HTR-8/SVneo (cell line): ENCODE measurements at places on chromosomes 5 and 9.
A peak's percentile ranks its signal among the peaks of the same experiment; 100 is the strongest.

DNA sequence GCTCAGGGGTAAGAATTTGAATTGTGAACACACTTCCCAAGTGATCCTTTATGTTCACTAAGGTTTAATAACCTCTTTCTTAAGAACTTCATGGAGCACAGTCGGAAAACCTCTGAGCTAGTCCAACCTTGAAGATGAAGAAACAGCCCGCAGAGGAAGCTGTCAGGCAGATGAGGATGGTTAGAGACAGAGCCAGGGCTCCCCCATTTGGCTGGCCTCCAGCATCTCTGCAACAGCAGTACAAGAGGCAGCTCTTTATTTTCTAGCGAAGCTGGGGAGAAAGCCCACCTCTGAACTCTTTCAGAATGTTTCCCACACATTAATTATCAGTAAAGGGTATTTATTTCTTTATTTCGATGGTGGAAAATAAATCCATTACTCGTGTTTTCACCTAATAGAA is 350.8 kb downstream of the DMRT2 start:
- DNase-seq, result no peak

DNA sequence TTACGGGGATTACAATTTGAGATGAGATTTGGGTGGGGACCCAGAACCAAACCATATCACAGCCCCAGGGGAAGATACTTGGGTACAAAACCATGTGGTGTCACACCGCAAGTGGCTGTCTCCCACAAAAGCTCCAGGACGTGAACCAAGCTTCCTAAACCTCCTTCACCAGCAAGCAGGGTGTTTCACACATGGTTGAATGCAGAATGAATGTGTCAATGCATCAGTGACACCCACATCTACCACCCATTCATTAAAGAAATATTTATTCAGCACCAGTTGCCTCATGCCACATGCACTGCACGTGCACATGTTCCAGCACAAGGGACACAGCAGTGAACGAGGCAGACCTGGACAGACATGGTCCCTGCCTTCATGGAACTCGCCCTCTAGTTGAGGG is 70.9 kb upstream of the SPOCK1 start:
- DNase-seq, result no peak

- DNase-seq, result no peak
Measured at GRCh38 chr5:571791-572190, 40.3 kb upstream of the CEP72 start.

GRCh38 chr5:55134053-55134722 is 25.8 kb upstream of the GPX8 start:
- no peak for DNase-seq

- DNase-seq, result no peak
Measured at GRCh38 chr5:68745448-68745847, 348.4 kb upstream of the SLC30A5 start.

- no peak for DNase-seq
Measured at GRCh38 chr5:139395844-139396640, 1.1 kb upstream of the PROB1 start.

DNA sequence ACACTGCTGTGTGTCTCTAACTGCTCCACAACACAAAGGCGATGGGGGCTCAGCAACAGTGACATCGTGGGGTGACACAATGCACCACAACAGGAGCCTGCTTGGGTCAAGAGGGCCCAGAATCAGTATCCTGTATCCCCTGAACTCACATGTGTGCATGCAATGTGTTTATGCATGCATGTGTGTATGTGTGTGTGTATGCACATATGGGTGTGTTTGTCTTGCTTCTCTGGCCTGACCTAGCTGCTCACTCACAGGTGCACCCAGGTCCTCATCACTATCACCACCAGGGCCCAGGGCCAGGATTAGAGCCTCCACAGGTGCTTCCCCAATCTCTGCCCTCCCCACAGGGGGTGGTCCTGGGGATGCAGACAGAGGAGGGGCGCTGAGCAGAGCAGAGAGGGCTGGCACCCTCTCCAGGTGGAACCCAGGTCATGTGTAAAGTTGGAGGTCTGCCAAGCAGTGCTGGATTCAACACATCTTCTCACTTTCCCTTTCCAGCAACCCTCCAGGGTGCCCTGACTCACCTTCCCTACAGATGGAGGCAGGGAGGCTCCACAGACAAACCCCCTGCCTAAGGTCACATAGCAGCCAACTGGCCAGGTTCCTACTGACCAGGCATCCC is 18.1 kb upstream of the ZNF484 start:
- no peak for DNase-seq

DNA sequence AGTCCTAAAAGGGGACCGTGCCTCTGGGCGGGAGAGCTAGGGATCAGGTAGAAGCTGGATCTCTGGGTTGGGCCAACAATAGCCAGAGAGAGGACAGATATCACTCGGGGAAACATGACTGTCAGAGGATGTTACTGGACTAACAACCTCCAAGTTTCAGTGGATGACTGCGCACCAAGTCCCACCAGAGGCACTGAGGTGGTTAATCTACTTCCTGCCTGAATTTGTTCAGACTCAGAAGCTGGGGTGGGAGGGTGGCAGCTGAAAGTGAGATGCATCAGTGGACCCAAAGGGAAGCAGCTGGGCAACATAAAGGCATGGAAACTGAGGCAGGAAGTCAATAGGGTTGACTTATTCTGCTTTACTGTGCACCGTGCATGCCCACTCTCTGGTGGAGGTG is 130.1 kb upstream of the SLC44A1 start:
- no peak for DNase-seq

GRCh38 chr5:1158647-1159340 is 42.6 kb upstream of the SLC6A19 start:
- no peak for DNase-seq

DNA sequence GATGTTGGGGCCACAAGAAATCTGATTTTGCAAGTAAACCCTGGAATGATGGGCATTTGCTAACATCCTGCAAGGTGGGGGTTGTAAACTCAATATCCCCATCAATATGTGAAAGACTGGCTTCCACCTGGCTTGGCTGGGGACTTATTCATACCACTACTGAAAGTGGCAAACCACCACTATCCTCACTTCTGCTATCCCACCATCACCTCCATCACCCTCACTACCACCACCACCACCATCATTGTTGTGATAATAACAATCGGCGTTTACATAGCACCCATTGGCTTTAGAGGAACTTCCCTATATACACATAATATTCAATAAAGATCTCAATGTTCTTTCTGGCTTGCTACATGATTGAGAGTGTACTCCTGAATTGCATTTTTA is 224.7 kb upstream of the DAP start:
- DNase-seq, result no peak

- DNase-seq, result no peak
Measured at GRCh38 chr5:115170929-115171510, 1.3 kb upstream of the TRIM36 start.

- DNase-seq, result no peak
Measured at GRCh38 chr9:116154976-116155697, 1.5 kb downstream of the PAPPA start.

GRCh38 chr5:74082512-74083055 is 456.6 kb downstream of the ARHGEF28 start:
- no peak for DNase-seq

- peak; percentile 81 for DNase-seq
Measured at GRCh38 chr9:107213561-107214028, 69.5 kb upstream of the RAD23B start.

DNA sequence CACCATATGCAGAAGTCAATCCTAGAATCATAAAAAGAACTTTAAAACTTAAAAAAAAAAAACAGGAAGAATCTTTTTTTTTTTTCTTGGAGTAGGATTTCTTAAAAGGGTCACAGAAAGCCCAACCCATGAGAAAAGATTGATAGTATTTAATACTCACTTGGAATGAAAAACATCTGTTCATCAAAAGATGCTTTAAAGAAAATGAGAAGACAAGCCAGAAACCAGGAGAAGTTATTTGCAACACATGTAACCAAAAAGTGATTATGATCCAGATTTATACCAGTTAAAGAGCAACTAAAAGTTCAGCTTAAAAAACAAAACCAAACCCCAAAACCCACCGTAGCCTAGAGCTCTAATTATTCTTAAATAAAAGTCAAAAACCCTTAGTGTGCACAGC is 69.3 kb downstream of the TLE4 start:
- DNase-seq, result no peak

DNA sequence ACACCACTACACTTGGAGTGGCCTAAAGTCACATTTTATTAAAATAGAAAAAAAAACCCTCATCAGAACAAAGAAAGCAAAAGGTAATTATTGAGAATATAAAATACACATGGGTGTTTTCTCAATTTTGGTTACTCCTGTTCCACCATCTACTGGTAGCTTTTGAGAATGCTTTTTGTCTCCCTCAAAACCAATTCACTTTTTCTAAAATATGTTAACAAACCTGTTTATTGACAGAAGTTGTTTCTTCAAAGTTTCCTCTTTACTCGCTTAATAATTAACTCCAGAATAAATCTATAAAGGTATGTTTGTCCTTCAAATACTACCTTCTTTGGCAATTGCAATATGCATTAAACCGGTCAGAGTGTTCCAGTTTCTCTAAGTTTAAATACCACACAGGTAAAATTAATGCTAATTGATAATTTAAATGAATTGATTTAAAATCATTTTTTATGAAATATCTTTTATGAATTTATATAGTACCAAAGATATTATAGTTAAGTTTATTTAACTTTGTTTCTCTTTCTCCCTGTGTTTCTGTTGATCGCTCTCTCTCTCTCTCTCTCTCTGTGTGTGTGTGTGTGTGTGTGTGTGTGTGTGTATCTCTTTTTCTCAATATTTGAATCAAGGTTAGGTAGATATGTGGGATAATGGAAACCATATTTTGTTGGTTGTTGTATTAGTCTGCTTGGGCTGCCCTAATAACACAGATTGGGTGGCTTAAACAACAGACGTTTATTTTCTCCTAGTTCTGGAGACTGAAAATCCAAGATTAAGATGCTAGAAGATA is 487.4 kb downstream of the PRDM9 start:
- DNase-seq, result no peak

- no peak for DNase-seq
Measured at GRCh38 chr5:4976902-4977301, 163.2 kb upstream of the ADAMTS16 start.

DNA sequence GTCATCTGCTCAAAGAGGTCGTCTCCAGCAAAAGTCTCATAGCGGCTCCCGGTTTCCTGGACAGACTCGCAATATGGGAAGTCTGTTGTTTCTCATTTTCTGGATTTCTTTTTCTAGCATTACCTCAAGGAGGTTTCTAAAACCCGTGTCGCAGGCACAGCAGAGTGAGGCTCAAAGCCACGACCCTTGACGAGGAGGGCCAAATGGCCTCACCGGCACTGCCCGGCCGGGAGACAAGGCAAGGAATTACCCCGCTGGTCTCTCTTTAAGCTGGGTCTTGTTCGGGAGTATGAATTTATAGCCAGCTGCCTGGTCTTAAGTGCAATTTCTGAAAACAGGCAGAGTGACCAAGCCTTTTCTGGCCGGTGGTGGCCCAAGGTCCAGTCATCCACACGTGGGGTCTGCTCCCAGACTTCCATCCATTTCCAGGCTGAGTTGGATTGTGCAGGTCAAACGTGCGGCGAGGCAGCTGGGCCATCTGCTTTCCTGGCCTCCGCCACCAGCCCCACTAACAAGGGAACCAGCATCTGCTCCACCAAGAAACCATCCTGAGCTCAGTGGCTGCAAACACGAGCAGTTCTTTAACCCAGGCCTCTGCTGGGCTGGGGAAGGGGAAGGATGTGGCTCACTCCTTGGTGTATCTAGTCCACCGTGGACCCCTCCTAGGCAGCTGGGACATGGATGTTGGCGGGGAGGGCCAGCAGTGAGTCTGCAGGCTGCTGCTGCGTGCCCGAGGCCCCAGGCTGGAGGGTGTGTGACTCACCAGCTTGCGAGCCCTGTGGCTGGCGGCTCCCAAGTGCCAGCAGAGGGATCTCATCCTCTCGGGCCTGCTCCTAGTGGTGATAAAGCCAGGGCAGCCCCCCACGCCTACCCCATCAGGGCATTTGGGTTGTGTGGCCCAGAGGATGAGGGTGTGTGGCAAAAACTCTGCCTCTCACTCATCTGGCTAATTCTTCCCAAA is 55.6 kb upstream of the COL5A1 start:
- peak; percentile 81 for DNase-seq
